Epithelial cell of prostate (primary cell): ENCODE measurements at places on chromosomes 1 and 21.

DNA sequence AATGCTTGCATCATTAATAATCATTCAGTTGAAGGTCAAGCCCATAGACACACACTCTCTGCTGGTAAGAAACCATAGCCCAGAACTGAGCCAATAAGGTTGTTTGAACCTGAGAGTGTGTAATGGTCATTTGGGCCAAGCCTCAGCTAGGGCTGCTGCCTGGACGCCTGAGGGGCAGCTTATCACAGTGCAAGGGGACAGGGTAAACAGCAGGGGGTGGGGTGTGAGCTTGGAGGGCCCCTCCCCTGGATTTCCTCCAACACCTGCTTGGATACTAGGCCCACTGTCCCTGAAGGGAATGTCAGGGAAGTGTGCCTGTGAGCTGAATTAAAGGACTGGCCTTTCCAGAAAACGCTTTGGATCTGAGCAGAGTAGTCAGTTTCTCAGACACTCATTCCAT is 24.6 kb upstream of the CNTN2 start:
- no peak for DNase-seq

DNA sequence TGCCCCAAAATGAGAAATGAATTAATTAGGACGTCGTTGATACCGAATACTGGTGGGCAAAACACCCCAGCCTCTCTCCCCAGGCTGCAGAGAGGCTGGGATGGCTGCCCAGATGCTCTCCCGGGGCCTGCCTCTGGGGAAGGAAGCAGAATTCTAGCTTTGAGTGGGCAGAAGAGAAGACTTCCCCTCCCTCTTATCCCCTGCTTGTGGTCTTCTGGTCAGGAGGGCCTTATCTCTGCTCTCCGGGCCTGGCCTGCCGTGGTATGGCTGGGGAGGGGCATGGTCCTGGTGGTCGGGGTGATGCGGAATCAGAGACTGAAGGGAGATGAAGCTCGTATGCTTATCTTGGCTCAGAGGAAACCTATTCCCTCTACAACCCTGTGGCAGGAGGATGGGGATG is 9.8 kb upstream of the CSF3R start:
- no peak for DNase-seq

GRCh38 chr1:157878059-157878458 is 36.5 kb upstream of the CD5L start:
- peak; percentile 6 for DNase-seq

- no peak for DNase-seq
Observed at GRCh38 chr1:55369474-55369873, 154.3 kb upstream of the USP24 start.

DNA sequence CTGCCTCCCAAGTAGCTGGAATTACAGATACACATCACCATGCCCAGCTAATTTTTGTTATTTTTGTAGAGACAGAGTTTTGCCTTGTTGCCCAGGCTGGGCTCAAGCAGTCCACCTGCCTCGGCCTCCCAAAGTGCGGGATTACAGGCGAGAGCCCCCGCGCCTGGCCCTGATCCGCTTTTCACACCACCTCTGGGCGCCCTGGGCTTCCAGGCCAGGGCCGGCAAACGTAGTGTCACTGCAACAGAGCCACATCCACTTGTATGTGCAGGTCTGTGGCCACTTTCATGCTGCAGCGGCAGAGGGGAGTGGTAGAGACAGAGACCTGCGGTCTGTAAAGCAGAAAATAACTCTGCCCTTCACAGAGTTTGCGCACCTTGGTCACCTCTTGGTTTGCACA is 29.5 kb downstream of the RRP1B start:
- DNase-seq: no peak

DNA sequence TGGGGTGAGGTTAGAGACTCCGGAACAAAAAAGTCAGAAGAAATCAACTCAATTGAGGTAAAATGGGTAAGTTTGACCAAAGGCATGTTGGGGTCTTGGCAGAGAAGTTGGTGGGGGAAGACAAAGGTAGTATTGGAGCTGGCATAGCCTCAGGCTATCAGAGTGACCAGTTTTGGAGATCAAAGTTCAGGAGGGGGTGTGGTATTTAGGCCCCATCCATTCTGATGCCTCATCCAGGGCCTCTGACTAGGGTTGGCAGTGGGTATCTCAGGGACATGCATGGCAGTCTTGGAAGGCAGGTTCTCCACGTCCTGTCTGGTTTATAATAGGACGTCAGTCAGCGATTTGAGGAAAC is 73.2 kb upstream of the TRABD2B start:
- DNase-seq: no peak

- DNase-seq: no peak
Observed at GRCh38 chr1:42263019-42263418, 72.0 kb downstream of the FOXJ3 start.

DNA sequence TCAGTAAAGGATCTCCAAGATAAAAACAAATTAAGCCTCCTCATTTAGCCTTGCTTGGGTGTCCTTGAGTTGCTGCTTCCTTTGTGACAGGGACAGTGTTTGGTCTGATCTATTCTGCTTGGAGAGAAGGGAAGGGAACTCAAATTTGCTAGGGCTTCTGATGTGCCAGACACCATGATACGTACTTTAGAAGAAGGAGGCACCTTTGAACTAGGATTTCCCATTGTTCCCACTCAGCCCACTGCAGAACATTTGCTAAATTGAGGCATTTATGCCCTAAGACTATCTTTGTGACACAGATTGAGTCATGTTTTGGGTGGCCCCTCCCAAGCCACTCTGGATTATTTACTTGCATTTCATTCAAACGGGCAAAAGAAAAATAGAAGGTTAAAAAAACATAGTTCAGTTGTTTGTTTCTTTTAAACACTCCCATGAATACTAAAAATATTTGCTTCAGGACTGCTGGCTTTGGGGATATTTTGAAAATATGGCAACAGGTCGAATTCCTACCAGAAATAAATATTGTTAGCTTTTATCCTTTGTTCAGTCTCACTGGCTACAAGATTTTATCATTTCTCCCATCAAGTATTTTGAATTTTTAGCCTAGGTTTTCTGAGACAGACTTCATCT is 81.9 kb upstream of the WLS start:
- DNase-seq: no peak

- DNase-seq: no peak
Observed at GRCh38 chr1:100065183-100065968, 67.4 kb downstream of the SASS6 start.

DNA sequence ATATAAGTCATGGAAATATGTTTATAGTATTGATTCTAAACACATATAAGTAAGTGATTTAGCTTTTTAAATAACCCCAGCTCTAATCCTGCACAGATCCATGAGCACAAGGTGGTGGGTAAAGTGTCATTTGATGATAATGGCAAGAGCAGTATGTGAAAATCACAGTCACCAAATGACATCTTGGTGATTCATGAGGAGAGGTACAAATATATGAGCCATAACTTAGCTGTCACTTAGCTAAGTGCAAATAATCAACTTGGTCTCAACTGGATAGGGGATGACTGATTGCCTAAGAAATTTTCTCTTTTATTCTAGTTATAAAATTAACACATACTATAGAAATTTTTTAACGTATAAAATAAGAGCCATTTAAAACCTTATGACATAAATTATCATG is 198.1 kb downstream of the ZZZ3 start:
- no peak for DNase-seq

- DNase-seq: peak; percentile 56
Observed at GRCh38 chr1:95007687-95008086, 65.1 kb downstream of the ALG14 start.
